ENCODE measurements at places on chromosomes 1 and 21. TPM values are rescaled to one million over a fixed set of nuclear protein-coding genes. Genes with fewer than 3 reads are reported as not detected.

The ST3GAL3 gene
- total RNA-seq: 17.4 TPM

DNA sequence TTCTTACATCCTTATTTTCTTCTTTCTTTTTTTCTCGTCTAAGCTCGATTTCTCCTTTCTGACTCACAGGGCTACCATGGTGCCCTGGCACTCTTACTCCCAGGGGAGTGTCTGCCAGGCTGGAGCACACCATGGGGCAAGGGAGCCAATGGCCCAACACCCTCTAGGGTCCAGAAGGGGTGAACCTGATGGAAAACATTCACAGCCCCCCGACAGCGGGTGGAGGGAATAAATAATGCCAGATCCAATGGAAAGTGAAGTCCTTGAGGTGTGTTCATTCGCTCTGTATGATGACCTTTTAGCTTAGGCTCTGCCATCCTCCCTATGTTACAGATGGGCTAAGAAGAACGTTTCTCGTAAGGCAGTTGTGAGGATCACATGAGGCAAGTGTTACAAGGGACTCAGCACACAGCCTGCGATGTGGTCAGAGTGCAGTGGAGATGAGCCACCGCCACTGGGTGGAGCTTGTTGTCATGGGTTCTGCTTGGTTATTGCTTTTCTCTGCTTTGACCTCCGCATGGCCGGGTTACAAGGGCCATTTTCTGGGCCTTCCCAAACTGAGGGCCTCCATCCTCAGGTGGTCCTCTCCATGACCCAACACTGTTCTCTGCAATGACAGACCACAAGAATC, 3.5 kb upstream of the FCMR start:
- peak; percentile 61 for DNase-seq

- no peak for DNase-seq
Measured at GRCh38 chr1:219467524-219467923, 145.4 kb downstream of the ZC3H11B start.

- DNase-seq: no peak
Measured at GRCh38 chr1:33337441-33337840, 16.5 kb upstream of the A3GALT2 start.

DNA sequence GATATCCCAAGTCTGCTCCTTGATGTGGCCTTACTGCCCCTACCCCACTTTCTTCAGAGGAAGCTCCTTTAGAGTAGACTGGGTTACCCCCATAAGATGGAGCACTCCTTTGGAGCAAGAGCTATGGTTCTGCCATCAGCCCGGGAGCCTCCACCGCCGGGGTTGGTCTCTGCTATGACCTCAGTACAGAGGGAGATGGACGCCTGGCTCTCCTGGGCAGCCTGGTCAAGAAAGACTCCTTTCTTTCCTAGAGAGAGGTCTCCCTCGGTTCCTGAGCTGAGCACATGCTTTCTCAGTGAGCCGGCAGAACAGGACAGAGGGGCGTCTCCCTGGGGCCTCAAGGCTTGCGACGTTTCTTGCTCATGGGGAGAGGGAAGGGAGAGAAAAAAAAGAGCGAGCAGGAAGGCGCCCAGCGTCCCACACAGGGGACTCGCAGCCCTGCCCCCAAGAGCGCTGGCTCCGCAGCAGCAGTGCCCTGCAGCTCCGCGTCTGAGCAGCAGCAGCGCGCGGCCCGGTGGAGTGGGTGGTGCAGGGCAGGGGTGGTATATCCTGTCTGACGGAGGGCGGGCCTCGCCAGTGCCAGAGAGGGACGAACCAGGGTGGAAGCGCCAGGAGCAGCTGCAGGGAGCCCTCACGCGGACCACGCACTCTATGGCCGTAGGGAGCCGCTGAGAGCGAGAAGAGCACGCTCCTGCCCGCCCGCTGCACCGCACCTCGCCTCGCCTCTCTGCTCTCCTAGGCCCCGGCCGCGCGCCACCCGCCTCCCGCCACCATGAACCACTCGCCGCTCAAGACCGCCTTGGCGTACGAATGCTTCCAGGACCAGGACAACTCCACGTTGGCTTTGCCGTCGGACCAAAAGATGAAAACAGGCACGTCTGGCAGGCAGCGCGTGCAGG, at the start of gene PKP1:
TSS of gene PKP1 (plus strand) at position 576 of the 899 bp plus-strand sequence. CDS start at position 773, 197 bp downstream.
- no peak for DNase-seq

- DNase-seq: no peak
Measured at GRCh38 chr1:56357927-56358690, 221.3 kb downstream of the PLPP3 start.

- no peak for DNase-seq
Measured at GRCh38 chr1:61534847-61535246, 190.1 kb downstream of the TM2D1 start.

- DNase-seq: no peak
Measured at GRCh38 chr1:234973426-234974250, 155.0 kb downstream of the TOMM20 start.

- no peak for DNase-seq
Measured at GRCh38 chr1:221868593-221869303, 126.9 kb upstream of the DUSP10 start.
